BJ (cell line): ENCODE measurements at places on chromosomes 2 and 18.

GRCh38 chr18:22484471-22484870, 66.8 kb upstream of the CTAGE1 start:
- no peak for DNase-seq

DNA sequence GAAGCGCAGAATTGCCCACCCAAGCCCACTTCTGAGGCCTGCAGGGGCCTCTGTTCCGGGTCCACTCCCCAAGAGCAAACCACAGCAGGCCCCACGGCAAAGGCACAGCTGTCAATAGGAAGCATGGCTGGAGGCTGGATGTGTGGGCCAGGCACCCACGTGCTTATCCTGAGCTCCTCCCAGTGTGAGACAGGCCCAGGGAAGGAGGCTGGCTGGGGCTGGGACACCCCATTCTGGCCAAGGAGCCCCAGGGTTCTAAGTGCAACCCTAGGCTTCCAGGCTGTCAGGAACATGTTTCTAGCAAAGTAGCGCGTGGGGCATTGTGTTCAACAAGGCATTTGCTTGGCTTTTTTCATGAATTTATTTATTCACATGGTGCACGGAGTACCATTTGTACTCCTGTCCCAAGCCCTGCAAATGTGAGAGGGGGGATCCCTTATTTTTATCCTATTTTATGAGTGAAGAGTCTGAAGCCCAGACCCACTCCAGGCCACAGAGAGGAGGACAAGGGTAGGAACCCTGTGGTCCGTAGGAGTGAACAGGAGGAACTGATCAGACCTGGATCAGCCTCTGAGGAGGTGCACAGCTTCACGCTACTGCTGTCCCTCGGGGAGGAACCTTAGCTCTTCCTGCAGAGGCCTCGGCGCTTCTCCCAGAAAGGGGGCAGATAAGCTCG, 6.1 kb upstream of the RAB17 start:
- DNase-seq = no peak

- no peak for DNase-seq
Measured at GRCh38 chr2:215760557-215760956, 252.8 kb downstream of the MREG start.

- DNase-seq = no peak
Measured at GRCh38 chr2:73925033-73925704, 1.5 kb upstream of the DGUOK start.

DNA sequence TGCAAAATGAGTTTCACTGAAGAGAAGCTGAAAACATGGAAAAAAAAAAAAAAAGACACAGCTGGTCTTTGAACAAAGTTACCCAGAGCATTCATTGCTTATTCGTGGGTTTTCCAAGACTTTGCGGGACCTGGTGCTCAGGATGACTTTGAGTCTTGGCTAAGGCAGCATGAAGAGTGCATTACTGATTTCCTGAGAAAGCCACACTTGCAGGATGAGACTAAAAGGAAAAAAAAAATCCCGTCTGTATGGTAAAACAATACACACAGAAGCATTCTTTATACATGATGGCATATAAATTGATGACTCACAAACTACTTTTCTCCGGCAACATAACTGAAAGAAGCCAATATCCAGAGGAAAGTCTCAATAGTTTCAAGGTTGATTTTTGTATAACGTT, 195.4 kb downstream of the SPP2 start:
- DNase-seq = peak; percentile 45

DNA sequence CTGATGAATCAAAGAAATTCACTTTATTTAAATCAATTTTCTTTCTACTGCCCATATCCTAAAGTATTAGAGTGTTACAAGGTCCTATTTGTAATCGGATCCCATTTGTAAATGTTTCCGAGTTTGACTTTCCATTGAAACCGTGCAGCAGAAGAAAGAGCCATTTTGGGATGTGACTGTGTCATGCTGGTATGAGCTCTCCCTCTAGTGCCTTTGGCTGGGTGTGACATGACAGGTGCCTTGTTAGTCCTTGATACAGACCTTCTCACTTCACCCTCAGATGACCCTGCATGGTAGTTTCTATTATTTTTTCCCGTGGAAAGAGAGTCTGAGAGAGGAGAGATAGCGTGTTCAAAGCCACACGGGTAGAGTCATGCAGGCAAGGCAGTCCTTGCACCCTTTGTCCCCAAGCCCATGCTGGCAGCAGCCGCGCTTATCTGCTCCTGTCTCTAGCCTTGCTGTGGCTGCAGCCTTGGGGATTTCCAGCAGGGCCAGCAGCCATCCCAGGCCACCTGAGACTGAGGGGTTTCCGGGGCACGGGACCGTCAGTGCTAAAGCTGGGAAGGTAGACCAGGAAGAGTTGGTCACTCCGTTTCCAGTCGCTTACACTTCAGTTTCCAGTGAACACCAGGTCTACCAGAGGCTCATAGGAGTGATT, 21.4 kb downstream of the CHMP1B start:
- no peak for DNase-seq

DNA sequence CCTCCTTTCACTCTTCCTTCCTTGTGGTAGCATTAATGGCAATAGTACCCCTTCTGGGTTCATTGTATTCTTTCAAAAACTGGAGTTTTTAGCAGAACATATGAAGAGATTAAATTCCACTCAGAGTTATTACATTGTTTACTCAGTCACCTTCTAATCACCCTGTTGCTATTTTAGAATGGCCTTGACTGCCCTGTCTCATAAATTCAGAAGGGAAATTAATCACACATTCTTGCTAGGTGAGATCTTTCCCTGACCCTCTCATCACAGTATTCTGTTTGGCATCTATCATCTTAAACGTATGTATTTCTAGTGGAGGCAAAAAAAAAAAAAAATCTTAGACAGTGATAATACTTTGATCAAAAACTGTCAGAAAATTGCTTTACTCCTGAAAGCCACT, 760.4 kb downstream of the ADCYAP1 start:
- DNase-seq = no peak

DNA sequence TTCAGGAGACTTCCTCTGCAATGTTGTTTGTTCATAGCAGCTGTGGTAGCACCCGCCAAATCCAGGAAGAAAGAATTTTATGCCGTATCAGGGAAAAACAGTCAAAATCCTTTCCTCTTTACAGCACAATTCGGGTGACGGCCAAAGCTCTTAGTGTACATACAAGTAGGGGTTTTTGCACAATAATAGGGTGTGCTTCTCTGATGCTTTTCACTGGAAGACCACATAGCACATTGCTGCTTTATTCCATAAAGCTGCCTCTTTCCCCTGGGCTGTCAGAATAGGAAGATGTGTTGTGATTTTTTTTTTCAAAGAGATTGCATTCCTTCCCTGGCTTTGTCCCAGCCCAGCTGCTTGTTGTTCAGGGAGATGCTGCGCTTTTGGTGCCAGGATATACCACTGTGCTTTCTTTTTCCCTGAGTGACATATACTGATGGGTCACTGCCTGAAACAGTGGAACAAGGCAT, 27.2 kb upstream of the LANCL1 start:
- no peak for DNase-seq

DNA sequence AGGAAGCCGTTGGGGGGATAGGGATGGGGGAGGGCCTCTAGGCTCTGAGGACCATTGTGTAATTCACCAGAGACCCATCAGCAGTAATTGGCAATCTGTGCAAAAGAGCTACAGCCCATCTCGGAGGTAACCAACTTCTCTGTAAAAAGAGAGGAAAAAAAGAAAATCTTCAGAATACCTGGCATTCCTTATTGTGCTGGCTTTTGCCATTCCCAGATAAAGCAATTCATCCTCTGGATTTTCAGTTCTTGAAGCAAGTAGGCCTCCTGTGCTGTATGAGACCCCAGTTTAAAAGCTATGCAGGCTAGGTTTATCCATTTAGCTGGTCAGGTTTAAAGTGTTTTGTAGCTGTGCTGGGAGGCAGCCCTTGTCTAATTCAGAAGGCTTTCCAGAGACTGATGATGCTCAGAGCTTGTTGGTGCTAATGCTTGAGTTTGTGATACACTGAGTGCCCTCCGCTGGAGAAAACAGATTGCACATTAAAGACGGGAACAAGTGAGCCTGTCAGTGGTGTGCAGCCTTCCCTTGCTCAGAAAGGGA, at the start of gene LRRTM4:
TSS of gene LRRTM4 (minus strand) at position 446 of the 540 bp plus-strand sequence.
- DNase-seq = no peak

GRCh38 chr2:171563301-171563700, 41.0 kb downstream of the CYBRD1 start:
- DNase-seq = no peak

- DNase-seq = no peak
Measured at GRCh38 chr2:108115868-108116267, 123.9 kb upstream of the SULT1C3 start.
